ENCODE measurements at places on chromosomes 7 and 10. TPM values are rescaled to one million over a fixed set of nuclear protein-coding genes. Genes with fewer than 3 reads are reported as not detected.

The OR2A5 gene
- not detected for total RNA-seq

DNA sequence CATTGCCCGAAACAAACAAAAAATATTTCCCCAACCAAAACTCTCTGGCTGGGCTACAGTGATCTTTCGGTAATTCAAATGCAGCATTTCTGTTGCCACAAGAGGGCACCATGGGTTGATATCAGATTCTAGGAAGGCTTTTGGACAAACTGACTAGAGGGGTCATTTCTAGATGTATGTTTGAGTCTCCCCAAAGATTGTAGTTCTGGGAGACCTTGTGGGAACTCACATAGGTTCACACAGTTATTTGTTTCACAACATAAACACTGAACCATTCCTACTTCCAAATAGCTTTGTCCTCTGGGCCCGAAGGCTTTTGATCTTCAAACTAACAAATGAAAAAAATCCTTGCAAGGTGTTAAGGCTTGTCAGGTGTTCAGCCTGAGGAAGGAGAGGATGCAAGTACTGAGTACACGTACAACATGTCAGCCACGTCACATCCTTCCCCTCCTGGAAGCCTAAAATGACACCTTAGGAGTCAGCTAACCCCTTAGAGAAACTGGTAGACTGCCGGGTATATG is 37.0 kb upstream of the IL15RA start:
- DNase-seq: peak; percentile 22

DNA sequence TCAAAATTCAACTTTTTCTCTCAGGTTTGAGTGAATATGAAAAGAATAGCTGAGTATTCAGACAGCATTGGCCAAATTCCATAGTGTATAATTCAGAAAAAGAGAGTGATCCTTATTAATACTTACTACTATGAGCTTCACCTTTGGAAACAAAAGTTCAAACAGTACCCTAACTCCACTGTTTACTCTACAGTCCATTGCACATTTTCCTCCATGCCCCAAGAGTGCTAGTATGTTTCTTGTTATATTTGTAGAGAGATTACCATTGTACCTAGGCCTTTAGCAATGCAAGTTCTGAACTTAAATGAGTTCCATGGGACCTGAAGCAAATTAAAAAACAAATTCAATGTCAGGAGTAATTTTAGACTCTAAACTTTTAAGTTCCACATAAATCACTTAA is 48.1 kb downstream of the MAGI2 start:
- no peak for DNase-seq

DNA sequence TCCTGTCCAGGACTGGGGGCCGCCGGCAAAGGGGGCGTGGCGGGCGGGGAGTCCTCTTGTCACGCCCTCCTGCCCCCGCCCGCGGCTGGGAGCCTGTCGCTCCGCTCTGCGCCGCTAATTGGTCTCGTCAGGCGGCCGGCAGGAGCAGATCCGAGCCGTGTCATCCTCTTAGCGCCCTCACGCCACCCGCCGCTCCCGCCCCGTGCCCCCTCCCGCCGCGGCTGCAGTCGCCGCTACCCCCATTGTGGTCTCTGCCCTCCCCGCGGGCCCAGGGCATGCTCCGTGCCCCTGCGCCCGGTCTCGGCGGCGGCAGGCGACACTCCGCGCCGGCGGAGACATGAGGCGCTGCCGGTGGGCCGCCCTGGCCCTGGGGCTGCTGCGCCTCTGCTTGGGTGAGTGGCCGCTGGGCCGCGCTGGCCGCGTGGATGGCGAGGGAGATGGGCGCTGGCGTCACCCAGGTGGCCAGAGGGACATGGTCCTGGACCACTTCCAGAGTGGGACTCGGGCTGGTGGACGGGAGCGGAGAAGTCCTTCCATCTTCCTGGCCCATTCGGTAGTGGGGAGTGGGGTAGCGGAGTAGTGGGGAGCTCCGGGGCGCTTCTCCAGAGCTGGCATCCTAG is at the start of gene CDHR1:
TSS of gene CDHR1 (plus strand) at position 114 of the 620 bp plus-strand sequence. CDS start at position 338, 224 bp downstream.
- peak; percentile 8 for DNase-seq

DNA sequence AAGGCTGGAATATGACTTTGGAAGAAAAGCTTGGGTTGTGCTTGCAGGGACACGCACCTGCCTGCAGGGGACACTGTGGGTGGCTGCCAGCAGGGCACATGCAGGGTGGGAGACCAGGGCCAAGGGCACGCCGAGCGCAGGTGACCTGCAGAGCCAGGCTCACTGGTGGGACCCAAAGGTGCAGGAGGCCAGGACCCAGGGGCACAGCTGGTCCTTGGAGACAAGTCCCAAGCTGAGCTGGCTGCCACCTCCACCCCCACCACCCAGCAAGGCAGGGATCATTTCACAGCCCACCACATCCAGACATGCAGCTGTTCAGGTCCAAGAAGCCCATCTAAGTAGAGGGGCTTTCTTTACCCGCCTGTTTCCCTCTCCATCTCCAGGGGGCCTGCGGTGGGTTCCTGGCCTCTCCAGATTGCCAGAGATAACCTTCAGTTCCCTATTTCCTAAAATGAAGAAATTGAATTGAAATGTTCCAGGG is 13.8 kb upstream of the CLIP2 start:
- peak; percentile 62 for DNase-seq

DNA sequence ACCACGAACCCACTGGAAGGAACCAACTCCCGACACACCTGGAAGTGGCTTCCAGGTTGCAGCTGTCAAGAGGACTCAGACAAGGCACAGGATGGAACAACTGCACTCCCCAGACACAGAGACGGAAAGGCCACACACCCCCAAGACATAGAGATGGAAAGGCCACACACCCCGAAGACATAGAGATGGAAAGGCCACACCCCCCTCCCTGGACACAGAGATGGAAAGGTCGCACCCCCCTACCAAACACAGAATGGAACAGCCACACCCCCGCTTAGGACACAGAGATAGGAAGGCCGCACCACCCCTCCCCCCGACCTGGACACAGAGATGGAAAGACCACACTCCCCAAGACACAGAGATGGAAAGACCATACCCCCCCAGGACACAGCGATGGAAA is 7.6 kb downstream of the ZNF511 start:
- no peak for DNase-seq

The CC2D2B gene
- total RNA-seq: 0.29 TPM

Data from Daoy (cell line).